H7 (cell line): ENCODE measurements at places on chromosomes 12 and 14. TPM values are rescaled to one million over a fixed set of nuclear protein-coding genes. Genes with fewer than 3 reads are reported as not detected.
A peak's percentile ranks its signal among the peaks of the same experiment; 100 is the strongest.

LALBA gene
- total RNA-seq = not detected in 2 replicates

DNA sequence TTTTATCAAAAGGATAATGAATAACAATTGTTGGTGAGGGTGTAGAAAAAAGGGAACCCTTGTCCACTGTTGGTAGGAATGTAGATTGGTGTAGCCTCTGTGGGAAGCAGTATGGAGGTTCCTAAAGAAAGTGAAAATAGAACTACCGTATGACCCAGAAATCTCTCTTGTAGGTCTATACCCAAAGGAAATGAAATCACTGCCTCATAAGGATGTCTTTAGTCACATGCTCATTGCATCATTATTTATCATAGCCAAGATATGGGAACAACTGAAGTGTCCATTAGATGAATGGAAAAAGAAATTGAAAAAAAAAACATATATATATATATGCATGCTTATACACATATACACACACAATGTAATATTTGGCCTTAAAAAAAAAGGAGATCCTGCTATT, 158.8 kb upstream of the NPAS3 start:
- DNase-seq = no peak

- peak; percentile 86 for DNase-seq
Measured at GRCh38 chr14:91893007-91893406, 25.7 kb upstream of the TC2N start.

NFE2 gene
- 2.2 and 2.9 TPM in 2 replicates for total RNA-seq

GOLGA5 gene
- total RNA-seq = 30.0 and 46.1 TPM in 2 replicates

GRCh38 chr14:91009501-91010152, 50.8 kb downstream of the RPS6KA5 start:
- no peak for DNase-seq

DNA sequence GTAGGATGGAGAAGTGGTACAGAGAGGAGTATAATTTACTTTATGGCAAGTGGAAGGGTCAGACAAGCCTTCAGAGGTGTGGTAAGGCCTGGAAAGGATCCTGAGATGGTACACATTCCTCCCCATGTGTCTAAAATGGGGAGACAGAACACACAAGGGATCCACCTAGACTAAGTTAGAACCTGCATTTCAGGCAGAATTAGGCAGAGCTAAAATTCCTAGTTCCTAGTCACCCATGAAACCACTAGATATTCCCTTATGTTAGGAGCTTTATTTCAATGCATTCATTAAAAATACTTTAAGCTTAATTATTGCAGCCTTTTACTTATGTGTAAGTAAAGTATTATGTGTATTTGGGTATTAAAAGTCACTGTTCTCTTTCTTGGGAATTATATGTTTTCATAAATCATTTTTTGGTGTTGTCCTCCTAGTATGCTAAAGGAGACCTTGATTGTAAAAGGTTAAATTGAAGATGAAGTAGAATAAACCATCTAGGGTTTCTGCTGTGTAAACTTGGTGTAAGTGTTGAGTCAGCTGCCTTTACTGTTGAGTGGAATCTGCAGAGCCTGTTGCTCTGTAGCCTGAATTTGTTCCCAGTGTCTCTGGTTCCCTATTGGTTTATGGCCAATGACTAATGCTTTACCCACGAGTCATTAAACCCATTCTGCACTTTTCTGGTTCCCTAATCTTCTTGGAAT, 423.2 kb downstream of the ATP23 start:
- no peak for DNase-seq

PPP1CC gene
- total RNA-seq = 251 and 310 TPM in 2 replicates

- no peak for DNase-seq
Measured at GRCh38 chr12:89970722-89971121, 262.1 kb upstream of the ATP2B1 start.

SDR9C7 gene
- 0.28 TPM in 1 of 2 replicates, not detected in the other for total RNA-seq

ITGB7 gene
- 0.30 and 0.52 TPM in 2 replicates for total RNA-seq

- no peak for DNase-seq
Measured at GRCh38 chr12:91507754-91508153, 325.1 kb upstream of the DCN start.

DNA sequence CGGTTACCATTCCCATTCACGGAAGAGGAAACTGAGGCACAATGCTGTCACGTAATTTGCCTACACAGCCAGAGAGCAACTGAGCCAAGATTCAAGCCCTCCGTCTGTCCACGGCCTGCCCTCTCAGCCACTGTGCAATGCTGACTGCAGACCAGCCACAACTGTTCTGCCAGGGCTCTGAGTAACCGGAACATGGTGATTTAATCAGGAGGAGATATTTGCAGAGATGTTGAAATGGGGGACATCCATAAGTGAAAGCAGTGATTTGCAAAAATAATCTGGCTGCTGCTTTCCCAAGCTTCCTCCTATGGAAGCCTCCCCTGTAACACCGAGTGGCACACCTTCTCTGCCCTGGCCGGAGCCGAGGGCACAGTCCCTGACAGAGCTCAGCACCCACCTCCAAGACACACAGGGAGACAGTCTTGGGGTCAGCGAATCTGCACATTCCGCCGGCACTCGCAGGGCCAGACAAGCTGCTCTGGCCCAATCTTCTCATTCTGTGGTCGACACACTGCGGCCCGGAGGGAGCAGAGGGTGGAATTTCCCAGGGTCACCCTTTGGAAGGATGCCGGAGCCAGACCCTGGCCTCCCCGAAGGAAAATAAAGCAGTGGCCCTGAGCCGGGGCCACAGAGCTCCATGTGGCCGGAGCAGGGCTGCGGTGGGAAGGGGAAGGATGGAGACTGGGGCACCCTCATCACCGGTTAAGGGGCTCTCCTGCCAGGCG, 158.2 kb upstream of the DIO3 start:
- DNase-seq = no peak

DNA sequence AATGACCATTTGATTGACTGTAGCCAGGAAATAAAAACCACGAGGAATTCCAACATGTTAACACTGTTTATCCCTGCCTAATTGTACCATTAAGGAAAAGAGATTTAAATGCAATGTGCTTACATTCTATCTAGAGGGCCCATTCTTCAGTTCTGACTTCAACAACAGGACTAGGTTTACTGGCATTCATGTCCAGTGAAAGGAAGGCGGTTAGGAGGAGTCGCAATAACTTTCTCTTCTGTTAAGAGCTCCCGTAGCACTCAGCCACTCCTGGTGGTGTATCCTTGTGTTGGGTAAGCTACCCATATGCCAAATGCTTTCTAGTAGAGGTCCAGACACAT, 154.7 kb downstream of the STXBP6 start:
- no peak for DNase-seq

DNA sequence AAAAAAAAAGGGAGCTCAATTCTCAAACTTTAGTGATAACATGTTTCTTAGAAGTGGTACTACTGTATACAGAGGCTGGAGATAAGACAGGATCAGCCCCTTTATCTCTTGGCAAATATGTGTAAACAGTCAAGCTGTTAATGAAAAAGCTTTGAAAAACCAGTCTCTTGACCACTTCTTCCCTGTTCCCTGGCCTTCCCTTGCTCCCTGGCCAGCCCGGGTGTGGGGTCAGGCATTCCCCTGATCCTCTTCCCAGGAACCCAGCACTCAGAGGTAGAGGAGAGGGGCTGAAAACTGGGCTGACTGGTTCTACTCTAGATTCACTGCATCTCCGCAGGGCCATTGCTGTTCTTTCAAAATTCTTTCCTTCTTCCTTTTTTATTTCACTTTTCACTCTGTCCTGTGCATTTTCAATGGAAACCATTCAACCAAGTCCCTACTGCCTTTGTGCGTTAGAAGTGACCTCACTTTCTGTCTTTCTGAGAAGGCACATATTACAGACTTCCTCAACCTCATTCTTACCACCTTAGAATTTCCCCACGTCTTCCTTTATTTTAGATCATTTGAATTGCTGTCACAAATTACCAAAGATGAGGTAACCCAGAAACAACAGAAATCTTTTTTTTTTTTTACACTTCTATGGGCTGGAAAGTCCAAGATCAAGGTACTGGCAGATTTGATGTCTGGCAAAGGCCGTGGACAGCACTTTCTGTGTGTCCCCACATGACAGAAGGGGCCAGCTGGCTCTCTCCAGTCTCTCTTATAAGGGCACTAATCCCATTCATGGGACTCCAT, 5.7 kb downstream of the GNG2 start:
- DNase-seq = peak; percentile 24

CMKLR1 gene
- 0.92 and 1.8 TPM in 2 replicates for total RNA-seq

DYNC1H1 gene
- 210 and 226 TPM in 2 replicates for total RNA-seq

DNA sequence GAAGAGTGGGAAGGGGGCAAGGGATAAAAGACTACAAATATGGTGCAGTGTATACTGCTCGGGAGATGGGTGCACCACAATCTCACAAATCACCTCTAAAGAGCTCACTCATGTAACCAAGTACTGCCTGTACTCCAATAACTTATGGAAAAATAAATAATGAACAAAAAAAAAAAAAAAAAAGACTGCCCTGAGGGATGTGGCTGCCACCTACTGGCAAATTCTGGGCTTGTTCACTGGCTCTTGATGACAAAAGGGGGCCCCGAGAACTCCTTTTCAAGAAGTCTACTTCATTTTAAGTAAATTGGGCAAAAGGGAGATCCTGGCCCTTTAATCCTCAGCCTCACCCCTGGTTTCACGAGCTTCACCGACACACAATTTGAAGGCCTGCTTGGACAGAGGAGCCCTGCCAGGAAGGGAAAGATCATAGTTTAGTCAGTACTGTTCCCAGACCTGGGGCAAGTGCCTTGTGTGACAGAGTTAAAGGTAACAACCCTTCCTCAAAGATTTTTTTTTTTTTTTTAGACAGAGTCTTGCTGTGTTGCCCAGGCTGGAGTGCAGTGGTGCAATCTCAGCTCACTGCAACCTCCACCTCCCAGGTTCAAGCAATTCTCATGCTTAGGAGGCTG, 26.1 kb upstream of the STAC3 start:
- peak; percentile 66 for DNase-seq

CEBPE gene
- total RNA-seq = 0.44 TPM in 1 of 2 replicates, not detected in the other

WASHC4 gene
- 34.7 and 54.6 TPM in 2 replicates for total RNA-seq
